ENCODE measurements at places on chromosomes 4 and X. TPM values are rescaled to one million over a fixed set of nuclear protein-coding genes. Genes with fewer than 3 reads are reported as not detected.

GRCh38 chr4:183284965-183285364, 35.1 kb downstream of the CLDN22 start:
- no peak for DNase-seq
- H3K27me3 ChIP-seq: no peaks in the 10 kb centered on the region
- no peak overlapping the region for H3K27ac ChIP-seq
- H3K4me3 ChIP-seq: no peak overlapping the region
- H3K4me1 ChIP-seq: no peaks in the 10 kb centered on the region
- H3K36me3 ChIP-seq: peaks cover 80% of the 10 kb centered on the region

DNA sequence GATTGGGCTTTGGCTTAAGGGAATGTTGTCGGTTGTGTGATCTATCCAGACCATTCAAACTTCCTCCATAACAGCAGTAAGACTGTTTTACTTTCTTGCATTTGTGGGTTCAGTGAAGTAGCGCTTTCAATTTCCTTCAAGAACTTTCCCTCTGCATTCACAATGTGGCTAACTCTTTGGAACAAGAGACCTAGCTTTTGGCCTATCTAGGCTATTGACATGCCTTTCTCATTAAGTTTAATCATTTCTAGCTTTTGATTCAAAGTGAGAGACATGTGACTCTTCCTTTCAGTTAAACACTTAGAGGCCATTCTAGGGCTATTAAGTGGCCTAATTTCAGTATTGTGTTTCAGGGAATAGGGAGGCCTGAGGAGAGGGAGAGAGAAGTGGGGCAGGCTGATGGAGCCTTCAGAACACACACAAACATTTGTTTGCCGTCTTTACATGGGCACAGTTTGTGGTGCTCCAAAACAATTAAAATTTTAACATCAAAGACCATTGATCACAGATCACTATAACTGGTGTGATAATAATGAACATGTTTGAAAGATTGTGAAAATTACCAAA, 34.1 kb downstream of the ADH5 start:
- H3K4me1 ChIP-seq: peaks cover 4% of the 10 kb centered on the region
- peaks cover 54% of the 10 kb centered on the region for H3K36me3 ChIP-seq
- no peak overlapping the region for H3K27ac ChIP-seq

DNA sequence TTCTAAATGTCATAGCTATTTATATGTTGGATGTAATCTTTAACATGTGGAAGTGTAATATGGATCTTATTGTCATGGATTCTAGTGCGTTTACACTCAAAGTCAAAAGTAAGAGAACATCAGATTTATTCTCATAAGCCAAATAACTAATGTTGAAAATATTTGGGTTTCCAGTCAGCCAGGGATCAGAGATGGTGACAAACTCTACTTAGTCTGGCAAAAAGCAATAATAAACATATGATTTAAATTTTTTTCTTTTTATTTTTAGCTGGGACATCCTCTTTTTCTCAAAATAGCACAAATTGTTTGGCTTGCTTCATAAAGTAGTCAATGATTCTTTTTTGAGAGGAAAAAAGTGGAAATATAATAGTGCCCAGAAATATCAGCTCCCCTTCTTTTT, 392.3 kb downstream of the ARHGAP24 start:
- H3K4me1 ChIP-seq: no peaks in the 10 kb centered on the region
- no peaks in the 10 kb centered on the region for H3K36me3 ChIP-seq
- DNase-seq: no peak

GRCh38 chrX:30593440-30594200, 16.1 kb upstream of the TASL start:
- H3K4me3 ChIP-seq: no peak overlapping the region
- no peak overlapping the region for H3K27ac ChIP-seq
- DNase-seq: no peak
- H3K36me3 ChIP-seq: no peaks in the 10 kb centered on the region

DNA sequence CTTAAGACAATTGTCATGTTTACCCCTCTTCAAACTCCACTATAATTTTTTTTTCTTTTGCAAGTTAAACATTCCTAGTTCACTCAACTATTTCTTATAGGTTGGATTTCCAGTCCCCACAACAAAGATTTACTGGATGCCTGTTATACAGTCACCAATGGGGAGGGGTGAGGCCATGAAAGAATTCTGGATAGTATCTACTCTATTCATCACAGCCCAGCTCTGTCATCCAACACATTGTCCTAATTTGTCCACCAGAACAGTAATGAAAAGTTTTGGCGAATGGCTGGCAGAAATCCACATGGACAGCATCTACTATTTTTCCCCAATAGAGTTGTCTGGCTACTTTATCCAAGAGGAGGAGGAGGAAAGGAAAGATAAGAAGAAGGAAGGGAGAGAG, 192.7 kb upstream of the S100G start:
- H3K4me1 ChIP-seq: no peaks in the 10 kb centered on the region
- H3K4me3 ChIP-seq: no peak overlapping the region
- no peak for DNase-seq
- H3K36me3 ChIP-seq: no peaks in the 10 kb centered on the region

DNA sequence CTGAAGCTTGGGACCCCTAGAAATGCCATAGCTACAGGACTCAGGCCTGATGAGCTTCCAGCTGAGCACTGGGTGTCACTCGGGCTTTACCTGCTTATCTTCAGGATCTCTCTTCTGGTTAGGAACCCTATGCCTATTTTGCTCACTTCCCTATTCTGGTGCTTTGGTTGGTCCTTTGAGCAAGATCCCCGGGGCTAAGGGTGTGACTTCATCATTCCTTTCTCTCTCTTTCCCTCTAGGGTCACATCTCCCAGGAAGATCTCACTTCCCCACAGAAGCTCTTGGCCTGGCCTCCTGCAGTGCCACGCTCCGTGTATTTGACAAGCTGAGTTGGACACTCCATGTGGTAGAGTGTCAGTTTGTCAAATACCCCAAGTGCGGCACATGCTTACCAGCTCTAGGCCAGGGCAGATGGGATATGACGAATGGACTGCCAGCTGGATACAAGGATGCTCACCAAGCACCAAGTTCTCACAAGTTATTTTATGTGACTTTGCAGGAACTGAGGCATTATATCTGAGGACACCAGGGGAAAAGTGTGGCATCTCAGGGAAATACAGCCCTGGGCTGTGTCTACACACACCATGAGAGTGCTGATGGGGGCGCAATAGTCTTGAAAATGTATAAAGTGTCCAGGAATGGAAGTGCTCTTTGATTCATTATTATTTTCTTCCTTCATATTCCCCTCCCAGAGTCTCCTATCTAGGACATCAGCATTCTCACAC, 21.1 kb downstream of the VSIG4 start:
- H3K27ac ChIP-seq: no peak overlapping the region
- no peaks in the 10 kb centered on the region for H3K27me3 ChIP-seq
- no peak overlapping the region for H3K4me3 ChIP-seq
- H3K4me1 ChIP-seq: no peaks in the 10 kb centered on the region
- no peaks in the 10 kb centered on the region for H3K36me3 ChIP-seq

DNA sequence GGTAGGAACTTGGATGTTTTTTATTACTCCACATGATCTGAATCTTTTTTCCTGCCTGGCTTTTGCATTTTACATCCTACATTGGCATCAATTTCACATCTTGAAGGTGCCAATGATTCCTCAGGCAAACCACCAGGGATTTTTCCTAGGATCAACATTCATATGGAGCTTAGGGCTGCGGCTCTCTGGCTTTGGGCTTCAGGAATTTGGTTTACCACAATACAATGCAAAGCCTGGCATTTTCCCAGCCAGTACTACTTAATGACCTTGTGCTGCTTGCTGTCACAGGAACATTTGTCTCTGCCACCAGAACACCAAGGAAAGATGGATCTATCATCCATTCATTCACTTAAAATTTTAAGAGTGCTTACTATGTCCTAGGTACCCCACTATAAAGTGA, 180.7 kb downstream of the PDGFC start:
- H3K27me3 ChIP-seq: no peaks in the 10 kb centered on the region
- H3K36me3 ChIP-seq: no peaks in the 10 kb centered on the region
- H3K4me1 ChIP-seq: peaks cover 18% of the 10 kb centered on the region

DNA sequence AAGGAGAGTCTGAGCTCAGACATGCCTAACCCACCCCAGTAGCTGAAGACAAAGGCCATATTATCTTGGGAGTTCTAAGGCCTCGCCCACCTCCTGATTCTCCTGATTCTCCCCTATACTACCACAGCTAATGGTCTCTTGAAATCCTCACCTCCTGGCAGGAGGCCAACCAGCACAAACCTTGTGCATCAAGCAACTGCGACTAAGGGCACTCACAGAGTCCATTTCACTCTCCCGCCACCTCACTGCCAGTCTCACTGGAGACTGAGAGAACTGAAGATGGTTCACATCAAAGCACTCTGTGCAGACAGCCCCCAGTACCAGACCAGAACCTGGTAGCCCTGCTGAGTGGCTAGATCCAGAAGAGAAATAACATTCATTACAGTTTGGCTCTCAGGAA, 102.1 kb upstream of the KLF8 start:
- H3K36me3 ChIP-seq: no peaks in the 10 kb centered on the region
- no peak overlapping the region for H3K4me3 ChIP-seq
- no peak overlapping the region for H3K27ac ChIP-seq
- no peaks in the 10 kb centered on the region for H3K27me3 ChIP-seq
- H3K4me1 ChIP-seq: no peaks in the 10 kb centered on the region

GRCh38 chr4:20326460-20326859, 74.8 kb downstream of the SLIT2 start:
- H3K27ac ChIP-seq: no peak overlapping the region
- H3K27me3 ChIP-seq: no peaks in the 10 kb centered on the region
- no peak overlapping the region for H3K4me3 ChIP-seq
- DNase-seq: no peak

- no peak for DNase-seq
- no peak overlapping the region for H3K27ac ChIP-seq
- no peaks in the 10 kb centered on the region for H3K27me3 ChIP-seq
- H3K4me3 ChIP-seq: no peak overlapping the region
- no peaks in the 10 kb centered on the region for H3K36me3 ChIP-seq
These were observed 100.7 kb upstream of the HCCS start for GRCh38 chrX:11010476-11010875.

DNA sequence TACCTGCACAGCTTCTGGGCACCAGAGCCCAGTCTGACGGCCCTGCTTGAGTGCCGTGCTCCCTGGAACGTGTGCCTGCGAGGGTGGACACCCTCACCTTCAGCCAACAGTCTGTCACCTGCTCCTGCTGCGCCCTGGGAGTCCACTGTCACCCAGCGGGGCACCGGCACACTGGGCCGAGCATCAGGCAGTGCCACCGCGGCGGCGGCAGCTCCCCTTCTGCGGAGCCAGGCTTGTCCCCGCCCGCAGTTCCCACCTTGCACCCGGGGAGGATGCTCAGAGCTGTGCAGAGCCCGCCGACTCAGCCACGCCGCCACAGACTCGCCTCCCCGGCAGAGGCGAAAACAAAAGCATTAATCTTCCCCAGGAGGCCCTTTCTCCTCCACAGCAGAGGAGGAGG, 86.8 kb downstream of the ABLIM2 start:
- no peaks in the 10 kb centered on the region for H3K36me3 ChIP-seq
- H3K4me3 ChIP-seq: no peak overlapping the region
- peaks cover 35% of the 10 kb centered on the region for H3K27me3 ChIP-seq

DNA sequence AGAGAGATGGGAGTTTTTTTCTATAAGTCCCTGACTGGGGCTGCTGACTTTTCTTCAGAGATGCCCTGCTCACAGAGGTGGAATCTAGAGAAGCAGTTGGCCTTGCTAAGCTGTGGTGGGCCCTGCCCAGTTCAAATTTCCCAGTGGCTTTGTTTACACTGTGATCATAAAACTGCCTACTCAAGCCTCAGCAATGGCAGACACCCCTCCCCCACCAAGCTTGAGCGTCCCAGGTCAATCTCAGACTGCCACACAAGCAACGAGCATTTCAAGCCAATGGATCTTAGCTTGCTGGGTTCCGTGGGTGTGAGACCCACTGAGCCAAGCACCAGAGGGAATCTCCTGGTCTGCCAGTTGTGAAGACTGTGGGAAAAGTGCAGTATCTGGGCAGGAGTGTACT, 199.8 kb upstream of the WDFY3 start:
- H3K4me3 ChIP-seq: no peak overlapping the region
- no peak for DNase-seq
- H3K4me1 ChIP-seq: no peaks in the 10 kb centered on the region
- H3K27me3 ChIP-seq: no peaks in the 10 kb centered on the region
- H3K27ac ChIP-seq: no peak overlapping the region

DNA sequence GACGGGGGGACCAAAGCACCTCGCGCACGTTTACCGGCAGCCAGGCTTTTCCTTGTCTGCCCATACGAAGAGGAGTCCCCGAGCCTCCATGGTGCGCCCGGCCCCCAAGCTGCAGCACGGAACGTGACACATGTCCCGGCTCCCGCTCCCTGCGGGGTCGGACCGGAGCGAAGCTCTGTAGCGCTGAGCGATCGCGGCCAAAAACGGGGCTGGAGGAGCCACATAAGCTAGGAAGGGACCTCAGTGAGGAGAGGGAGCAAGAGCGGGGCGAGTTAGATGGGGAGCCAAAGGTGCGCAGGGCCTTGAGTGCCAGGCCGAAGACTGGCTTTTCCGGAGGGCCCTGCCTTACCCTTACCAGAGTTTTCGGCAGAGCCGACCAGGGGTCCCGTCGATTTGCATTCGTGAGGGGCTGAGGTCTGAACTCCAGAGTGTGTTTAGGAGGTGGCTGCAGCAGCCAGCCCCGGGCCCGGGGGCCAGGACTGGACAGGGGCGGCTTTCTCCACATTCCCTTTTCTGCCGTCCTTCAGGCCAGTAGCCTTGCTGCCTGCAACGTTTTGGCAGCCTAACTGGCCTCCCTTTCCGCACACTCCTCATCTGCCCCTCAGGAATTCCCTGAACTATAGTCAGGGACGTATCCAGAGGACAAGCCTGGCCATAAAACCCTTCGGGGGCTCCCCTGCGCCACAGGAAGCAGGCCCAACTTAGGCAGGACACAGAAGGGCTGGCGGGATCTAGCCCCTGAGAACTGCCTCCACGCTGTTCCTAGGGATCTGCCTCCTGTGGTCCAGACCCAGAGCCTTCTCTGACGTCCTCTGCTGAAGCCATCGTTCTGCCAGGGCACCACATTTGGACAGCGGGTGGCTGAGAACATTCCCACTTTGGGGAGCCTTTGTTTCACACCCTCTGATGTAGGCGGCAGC, 689 bp downstream of the SSR4 start:
- peak; percentile 74 for DNase-seq
- H3K36me3 ChIP-seq: peaks cover 16% of the 10 kb centered on the region
- peak overlapping the region; percentile 69 for H3K4me3 ChIP-seq
- peaks cover 43% of the 10 kb centered on the region for H3K4me1 ChIP-seq

DNA sequence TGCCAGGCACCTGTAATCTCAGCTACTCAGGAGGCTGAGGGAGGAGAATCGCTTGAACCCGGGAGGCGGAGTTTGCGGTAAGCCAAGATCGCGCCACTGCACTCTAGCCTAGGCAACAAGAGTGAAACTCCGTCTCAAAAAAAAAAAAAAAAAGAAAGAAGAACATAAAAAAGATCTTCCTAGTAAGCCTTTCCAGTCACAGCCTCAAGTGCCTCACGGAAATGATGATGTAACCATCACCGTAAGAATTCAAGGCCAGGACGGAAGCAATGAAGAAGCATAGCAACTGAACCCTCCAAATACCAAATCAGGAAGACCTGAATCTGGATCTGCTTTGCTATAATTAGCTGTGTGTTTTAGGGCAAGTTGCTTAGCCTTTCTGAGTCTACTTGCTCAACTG, 28.8 kb downstream of the RBM47 start:
- no peaks in the 10 kb centered on the region for H3K36me3 ChIP-seq
- H3K27ac ChIP-seq: no peak overlapping the region
- H3K4me3 ChIP-seq: no peak overlapping the region
- H3K4me1 ChIP-seq: no peaks in the 10 kb centered on the region
- DNase-seq: no peak

NAT8L gene
- 1.4 TPM for total RNA-seq

TRIM2 gene
- 44.0 TPM for total RNA-seq

CXCL8 gene
- total RNA-seq: not detected

ASB12 gene
- not detected for total RNA-seq

MCTS1 gene
- 20.5 TPM for total RNA-seq

MTNR1A gene
- total RNA-seq: not detected

All from suprapubic skin (tissue), 4 donors.